ENCODE measurements at places on chromosomes 4 and X.

DNA sequence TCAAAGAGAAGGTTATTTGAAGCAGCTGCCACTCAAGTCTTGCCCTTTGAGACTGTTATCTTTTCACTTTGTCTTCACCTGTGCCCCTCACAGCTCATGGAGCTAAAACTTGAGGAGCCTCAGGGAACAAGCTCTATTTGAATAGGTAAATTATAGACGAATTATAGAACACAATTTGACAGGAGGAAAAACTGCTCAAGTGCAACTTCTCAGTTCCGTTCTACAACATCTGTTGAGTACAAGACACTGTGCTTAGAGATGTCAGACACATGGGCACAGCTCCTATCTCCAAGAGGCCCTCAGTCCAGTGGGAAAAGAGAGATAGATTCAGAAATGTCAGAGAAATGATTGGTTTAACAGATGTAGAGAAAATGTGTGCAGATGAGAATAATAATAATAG lies 5.1 kb downstream of the PPP1R2C start:
- no peak for DNase-seq

- peak; percentile 67 for DNase-seq
Observed at GRCh38 chr4:83490876-83491450, 6.1 kb upstream of the ABRAXAS1 start.

DNA sequence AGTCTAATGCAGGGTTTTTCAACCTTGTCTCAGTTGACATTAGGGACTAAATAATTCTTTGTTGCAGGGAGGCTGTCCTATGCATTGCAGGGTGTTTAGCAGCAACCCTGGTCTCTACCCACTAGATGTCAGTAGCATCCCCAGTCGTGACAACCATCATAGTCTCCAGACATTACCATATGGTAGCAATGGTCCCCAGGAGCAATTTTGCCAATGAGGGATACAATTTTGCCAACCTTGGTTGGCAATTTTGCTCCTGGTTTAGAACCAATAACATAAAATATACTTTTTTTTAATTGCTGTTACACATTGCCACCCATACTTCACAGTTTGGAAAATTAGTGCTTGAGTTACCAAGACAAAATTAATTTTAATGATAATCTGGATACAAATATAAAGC lies 6.0 kb downstream of the EREG start:
- peak; percentile 88 for DNase-seq

GRCh38 chrX:10169175-10169574 lies 12.4 kb downstream of the CLCN4 start:
- peak; percentile 76 for DNase-seq

DNA sequence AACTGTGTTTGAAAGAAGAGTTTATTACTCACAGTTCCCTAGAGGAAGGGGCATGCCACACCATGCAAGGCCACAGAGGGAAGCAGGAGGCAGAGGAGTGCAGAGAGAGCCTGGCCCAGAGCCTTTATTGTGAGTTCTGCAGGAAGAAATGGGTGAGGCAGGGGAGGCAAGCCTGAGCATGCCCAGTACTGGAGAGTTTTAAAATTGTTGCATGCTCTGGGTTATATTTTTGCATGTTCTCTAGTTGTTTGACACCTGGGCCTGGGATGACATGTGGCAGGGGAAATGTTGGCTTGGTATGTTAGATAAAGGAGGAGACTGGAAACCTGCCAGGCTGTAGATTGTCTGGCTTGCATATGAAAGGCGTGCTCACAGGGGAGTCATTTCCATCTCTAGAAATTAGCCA lies 19.7 kb upstream of the CRMP1 start:
- no peak for DNase-seq

DNA sequence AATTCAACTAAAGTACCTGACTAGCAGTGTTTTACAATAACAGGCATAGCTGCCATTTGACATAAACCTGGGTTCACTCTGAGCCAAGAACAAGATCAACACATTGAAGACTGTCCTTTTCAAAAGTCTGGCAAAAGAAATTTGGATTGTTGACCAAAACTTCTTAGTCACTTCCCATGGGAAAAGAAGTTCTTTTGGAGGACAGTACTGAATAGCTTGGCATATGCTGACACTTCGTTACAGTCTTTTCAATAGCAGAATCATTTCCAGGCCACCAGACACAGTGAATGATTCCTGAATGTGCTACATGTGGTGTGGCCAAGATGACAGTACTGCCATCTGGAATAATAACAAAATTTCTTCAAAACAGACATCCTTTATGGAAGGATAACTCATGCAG lies 560.3 kb downstream of the GRID2 start:
- DNase-seq: no peak

- DNase-seq: peak; percentile 59
Observed at GRCh38 chrX:15483891-15484290, 9.2 kb downstream of the PIR start.

- DNase-seq: no peak
Observed at GRCh38 chr4:68683034-68683433, 12.6 kb upstream of the UGT2B15 start.

- DNase-seq: no peak
Observed at GRCh38 chr4:55979562-55979961, 30.8 kb downstream of the CEP135 start.

GRCh38 chr4:25697516-25697915 lies 41.9 kb downstream of the SLC34A2 start:
- DNase-seq: no peak

DNA sequence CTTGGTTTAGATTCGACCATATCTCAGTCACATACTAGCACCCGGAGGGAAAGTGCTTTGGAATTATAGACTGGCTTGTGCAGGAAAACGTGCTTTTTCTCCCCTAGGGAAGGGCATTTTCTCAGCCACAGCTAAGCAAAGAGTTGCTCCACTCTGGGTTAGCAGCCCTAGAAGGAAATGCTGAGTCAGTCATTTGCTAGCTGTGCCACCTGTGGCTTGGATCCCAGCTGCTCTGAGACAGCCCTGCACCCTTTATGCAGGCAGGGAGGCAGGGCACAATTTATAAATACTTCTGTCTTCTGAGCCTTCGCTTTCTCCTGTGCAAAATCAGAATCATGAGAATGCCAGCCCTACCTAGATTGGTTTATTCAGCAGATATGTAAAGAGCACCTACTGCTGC lies 1.3 kb upstream of the USP51 start:
- no peak for DNase-seq

GRCh38 chr4:141702472-141703182 lies 66.2 kb downstream of the IL15 start:
- peak; percentile 35 for DNase-seq

DNA sequence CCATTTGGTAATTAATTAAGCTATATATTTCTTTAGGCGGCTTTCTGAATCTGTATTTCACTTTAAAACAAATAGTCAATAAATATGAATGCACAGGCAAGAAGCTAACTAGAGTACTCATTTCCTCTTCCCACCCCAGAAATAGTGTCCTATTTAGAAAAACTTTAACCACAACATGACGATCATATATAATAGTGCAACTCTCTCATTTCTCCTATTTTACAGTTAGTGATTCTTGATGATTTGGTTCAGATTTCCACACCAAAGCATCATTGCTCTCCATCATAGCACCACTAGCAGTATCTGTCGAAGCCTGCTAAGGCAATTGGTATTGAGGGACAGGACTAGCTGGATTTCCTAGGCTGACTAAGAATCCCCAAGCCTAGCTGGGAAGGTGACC lies 184.0 kb upstream of the GALNTL6 start:
- no peak for DNase-seq

DNA sequence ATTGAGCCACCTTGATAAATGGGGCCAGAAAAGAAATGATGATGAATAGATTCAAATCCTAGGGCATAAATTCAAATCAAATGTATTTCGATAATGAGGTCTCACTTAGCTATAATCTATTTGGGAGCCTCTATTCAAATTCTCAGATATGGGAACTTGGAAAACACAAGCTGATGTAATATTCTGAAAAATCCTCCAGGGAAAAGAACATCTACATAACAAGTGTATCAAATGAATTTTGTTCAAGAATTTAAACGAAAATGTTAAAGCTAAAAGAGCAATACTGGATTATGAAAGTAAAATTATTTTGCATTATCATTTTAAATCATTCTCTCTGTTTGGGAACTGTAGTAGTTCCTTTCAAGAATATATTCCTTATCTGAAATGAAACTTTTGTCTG lies 38.9 kb upstream of the RAP1GDS1 start:
- peak; percentile 68 for DNase-seq

DNA sequence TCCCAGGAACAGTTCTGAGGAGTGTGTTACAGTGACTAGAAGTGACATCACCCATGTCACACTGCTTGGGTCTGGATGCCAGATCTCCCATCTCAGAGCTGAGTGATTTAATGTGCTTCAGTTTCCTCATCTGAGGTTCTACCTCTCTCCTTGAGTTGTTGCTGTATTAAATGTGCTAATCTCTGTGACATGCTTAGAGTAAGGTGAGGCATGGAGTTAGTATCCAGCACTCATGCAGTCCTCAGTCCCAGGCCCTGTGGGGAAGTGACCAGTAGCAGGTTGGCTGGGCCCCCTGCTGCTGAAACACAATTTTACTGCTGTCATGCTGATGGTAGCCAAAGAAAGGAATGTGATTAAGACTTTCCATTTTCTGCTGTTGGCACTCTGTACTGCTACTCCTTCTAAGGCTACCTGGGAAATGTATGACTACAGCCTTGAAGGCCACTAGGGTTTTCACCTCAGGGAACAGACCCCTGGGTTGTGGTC lies 639.6 kb downstream of the MID1IP1 start:
- peak; percentile 60 for DNase-seq

DNA sequence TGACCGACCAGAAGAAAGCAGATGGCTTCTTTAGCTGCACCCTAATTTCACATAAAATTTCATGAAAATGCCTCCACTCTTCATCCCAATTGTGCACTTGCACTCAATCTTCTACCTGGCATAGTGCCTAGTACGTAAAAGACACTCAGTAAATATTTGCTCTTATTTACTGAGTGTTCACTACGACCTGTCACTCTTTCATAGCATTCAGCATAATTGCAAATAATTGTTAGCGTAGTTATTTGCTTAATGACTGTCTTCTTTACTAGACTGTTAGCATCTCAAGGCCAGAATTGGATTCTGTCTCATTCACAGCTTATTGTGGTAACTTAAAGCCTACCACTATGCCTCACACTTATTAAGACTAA lies 130.2 kb downstream of the ENOX2 start:
- DNase-seq: no peak

GRCh38 chrX:103585411-103586313 lies at the start of gene TCEAL4:
Gene TCEAL4 (plus strand): TSS chrX:103585515. CDS start chrX:103586676, 1,161 bp downstream.
- DNase-seq: peak; percentile 44

DNA sequence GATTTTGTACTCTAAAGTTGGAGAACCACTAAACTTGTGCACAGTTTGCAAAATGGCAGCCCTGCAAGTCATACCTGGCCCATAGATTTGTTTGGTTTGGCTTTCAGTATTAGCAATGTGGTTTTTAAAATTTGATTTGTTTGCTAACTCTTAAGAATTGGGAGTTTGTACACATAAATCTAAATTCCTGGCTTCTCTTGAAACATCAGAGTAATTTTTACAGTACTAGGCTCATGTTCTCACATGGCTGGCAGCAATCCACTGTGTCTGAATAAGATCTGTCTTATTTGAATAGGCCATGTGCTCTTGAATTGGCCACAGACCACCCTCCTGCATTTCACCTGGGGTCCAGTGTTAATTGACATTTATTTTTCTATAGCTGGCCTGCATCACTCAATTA lies 21.3 kb downstream of the DIAPH2 start:
- no peak for DNase-seq

- DNase-seq: no peak
Observed at GRCh38 chr4:105327956-105328355, 145.9 kb downstream of the PPA2 start.

GRCh38 chr4:80875642-80876041 lies 154.9 kb upstream of the BMP3 start:
- peak; percentile 30 for DNase-seq

GRCh38 chrX:100946299-100946927 lies 17.7 kb upstream of the XKRX start:
- DNase-seq: no peak

DNA sequence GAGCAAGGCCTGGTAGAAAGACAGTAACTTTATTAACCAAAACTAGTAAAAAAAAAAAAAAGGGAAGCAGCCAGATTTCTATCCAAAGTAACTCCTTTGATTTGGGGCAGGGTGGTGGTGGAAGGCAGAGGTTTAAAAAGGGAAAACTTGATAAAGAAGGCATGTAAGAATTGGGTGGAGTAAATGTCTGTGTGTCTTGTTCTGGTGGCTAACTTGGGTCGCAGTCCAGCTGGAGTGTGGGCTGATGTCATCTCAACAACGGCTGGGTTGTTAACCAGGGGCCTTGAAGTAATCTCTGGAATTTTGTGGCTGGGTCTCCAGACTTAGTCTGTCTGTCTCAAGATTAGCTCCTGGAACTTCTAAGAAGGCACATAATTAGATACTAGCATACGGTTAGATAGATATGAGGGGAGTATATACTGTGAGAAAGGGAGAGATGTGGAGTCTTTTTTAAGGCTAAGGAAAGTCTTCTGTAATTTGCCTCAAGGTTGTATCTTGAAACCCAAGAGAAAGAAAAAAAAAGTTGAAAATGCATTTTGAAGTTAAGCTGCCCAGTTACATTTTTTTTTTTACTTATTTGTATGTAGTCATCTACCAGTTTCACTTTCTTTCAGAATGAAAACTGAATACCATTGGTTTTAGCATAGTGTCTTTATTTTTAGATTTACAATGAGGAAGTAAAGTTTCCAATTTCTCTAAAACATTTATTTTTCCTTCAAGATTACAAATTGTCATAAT lies 48.3 kb downstream of the MTHFD2L start:
- DNase-seq: peak; percentile 95

- DNase-seq: no peak
Observed at GRCh38 chrX:20988118-20988517, 386.1 kb upstream of the CNKSR2 start.

DNA sequence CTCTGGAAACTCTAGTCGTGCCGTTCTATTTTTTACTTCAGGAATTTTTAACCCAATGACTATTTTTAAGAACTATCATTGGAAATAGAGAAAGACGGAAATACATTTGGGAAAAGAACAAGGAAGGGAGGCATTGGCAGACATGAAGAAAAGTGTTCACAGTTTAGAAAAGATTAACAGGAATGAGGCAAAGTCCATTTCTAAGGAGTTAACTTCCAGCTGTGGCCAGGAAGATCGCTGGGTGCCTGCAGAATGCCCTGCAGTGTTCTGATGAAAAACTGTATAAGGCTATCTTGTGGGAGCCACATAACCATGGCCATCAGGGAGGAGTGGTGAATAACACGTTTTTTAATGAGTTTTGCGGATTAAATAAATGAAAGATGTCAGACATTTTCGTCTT lies 150.6 kb upstream of the VCX3A start:
- DNase-seq: no peak

DNA sequence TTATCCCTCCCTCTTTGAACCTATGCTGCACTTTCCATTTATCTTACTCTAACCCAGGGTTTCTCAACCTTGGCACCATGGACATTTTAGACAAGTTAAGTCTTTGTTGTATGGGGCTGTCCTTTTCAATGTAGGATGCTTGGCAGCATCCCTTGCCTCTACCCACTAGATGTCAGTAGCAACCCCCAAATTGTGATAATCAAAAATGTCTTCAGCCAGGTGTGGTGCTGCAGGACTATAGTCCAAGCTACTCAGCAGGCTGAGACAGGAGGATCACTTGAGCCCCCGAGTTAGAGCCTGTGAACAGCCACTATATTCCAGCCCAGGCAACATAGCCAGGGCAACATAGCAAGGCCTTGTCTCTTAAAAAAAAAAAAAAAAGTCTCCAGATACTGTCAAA lies 7.0 kb downstream of the LRCH2 start:
- DNase-seq: peak; percentile 50

GRCh38 chr4:144363890-144364289 lies 223.4 kb upstream of the GYPA start:
- no peak for DNase-seq
